ENCODE measurements at places on chromosomes 5 and 9.

DNA sequence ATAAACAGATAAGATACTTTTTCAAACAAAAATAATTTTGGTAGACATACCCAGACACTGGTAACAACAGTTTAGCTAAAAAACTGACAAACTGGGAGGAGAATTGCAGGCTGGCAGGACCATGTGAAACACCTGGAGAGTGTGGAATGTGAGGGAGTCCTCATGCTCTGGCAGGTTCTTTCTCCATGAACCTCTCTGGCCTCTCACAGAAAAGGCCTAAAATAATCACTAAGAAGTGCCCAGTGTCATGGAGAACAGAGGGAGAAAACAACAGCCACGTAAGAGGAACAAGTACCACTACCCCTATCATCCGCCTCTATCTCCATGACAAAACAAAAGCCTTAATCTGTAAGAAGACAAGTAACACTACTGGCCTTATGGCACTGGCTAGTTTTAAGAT lies 1227.5 kb upstream of the CDH9 start:
- DNase-seq = no peak

- DNase-seq = no peak
These were observed 92.2 kb downstream of the ZNF462 start for GRCh38 chr9:106954974-106955850.

DNA sequence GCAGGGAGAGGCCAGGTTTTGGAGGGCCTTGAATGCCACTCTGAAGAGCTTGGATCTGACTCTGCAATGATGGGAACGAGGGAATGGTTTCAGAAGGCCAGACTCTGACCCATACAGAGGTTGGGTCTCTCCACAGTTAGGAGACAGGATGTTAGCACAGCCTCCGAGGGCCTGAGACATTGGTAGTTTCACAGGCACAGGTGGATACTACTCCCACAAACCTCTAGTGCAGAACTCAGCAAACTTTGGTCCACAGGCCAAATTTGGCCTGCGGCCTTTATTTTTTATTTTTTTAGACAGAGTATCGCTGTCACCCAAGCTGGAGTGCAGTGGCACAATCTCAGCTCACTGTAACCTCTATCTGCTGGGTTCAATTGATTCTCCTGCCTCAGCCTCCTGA lies 2.9 kb downstream of the GNPDA1 start:
- DNase-seq = no peak

GRCh38 chr9:117092582-117092981 lies 322.3 kb downstream of the ASTN2 start:
- DNase-seq = no peak

DNA sequence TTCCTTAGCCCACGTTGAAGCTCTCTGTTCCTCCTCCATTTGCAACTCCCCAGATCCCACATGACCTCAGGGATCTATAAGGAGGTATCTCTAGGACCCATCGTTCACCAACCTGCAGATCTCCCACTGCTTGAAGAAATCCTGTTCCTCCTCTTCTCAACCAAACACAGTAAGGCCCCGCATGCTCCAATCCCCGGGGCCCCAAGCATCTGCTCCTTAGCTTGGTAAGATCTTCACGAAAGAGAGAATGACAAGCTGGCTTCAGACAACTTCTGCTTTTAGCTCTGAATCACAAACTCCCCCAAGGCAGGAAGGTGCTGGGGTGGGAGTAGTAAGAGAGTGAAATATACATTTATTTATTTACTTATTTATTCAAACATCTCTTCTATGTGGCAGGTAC lies 33.0 kb upstream of the ARHGAP26 start:
- DNase-seq = no peak

- DNase-seq = no peak
These were observed 159.6 kb upstream of the ANKH start for GRCh38 chr5:15031180-15031579.

GRCh38 chr5:125874717-125875116 lies 548.5 kb upstream of the GRAMD2B start:
- no peak for DNase-seq

- DNase-seq = no peak
These were observed 35.6 kb upstream of the N4BP3 start for GRCh38 chr5:178077751-178078150.

DNA sequence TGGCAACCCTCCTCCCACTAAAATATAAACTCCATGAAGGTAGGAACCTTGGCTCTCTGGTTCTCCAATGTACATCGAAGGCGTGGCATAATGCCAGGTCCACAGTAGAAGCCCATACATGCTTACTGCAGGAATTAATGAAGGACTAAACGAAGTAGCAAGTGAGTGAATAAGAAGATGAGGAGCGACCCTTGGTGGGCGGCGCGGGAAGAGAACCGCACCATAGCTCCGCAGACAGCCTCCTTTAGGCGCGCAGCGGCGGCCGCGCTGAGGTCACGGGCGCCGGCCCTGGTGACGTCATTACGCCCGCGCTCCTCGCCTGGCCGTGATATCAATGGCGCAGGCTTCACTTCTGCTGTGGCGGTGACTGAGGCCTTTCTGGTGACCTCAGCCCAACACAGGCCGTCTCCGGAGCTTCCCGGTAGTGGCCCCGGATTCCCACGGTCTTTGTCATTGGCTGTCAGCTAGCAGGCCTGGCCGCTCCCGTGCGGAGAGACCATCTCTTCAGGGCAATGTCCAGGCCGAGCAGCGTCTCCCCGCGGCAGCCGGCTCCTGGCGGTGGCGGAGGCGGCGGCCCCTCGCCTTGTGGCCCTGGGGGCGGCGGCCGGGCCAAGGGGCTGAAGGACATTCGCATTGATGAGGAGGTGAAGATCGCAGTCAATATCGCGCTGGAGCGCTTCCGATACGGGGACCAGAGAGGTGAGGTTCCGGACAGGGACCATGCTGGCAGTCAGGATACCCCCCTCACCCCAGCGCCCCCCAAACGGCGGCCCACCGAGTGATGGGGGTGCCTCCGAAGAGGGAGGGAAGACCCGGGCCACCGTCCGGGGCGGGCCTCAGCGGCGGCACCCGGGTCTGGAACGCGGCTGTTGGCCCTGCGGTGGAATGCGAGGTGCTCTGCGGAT lies at the start of gene YTHDC2:
Gene YTHDC2, plus strand, starts transcription at position 311 of the 905 bp plus-strand sequence. Its CDS starts 202 bp downstream, at position 513.
- peak; percentile 90 for DNase-seq

GRCh38 chr9:9002826-9003583 lies 1203.4 kb upstream of the DMAC1 start:
- DNase-seq = no peak

DNA sequence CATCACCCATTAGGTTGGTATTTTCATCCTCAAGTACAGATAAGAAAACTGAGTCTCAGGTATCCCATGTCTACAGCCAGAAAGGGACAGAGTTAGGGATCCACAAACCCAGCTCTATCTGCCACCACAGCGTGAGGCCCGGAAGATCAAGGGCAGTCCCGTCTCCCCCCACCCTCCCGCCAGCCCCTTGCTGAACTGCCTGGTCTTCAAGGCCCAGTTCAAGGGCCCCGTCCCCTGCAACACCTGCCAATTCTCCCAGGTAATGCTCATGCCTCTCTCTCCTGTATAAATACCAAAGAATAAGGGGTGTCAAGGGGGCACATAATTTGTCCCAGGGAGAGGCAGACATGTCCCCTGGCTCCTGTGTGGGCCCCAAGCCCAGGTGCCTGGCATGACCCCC lies 50.7 kb downstream of the AK8 start:
- DNase-seq = no peak

DNA sequence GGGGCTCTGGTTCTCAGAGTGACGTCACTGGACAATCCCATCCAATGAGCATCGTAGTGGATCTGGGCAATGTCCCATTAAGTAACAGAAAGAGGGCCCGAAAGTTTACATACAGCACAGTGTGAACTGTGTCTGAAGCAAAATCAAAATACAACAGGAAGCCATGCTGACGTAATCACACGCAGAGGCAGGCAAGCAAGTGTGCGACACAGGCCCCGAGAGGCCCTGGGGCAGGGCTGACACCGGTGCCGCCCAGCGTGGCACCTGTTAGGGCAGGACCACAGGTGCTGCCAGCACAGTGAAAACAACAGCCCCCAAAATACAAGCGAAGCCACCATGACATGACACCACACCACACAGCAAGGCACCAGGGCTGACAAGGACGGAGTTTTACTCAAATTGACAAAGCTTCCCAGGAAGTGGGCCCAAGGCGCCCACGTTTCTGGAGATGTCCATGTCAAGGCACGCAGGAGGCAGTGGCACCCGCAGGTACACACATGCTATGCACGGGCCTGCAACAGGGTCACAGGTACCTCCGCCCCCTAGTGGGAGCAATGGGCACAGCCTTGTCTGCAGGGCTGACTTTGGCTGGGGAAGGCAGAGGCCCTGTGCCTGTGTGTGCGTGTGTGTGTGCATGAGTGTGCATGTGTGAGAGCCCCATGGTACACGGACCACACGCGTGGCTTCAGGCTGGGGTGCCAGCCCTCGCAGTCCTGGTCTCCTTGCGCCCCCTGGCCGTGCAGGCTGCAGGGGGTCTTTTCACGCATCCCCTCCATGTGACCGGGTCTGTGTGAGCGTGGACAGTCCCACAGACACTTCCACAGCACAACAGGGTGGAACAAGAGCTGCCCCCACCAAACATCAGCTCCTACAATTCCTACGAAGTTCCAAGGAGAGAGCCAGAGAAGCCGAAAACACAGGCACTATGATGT lies 19.6 kb downstream of the QSOX2 start:
- no peak for DNase-seq

DNA sequence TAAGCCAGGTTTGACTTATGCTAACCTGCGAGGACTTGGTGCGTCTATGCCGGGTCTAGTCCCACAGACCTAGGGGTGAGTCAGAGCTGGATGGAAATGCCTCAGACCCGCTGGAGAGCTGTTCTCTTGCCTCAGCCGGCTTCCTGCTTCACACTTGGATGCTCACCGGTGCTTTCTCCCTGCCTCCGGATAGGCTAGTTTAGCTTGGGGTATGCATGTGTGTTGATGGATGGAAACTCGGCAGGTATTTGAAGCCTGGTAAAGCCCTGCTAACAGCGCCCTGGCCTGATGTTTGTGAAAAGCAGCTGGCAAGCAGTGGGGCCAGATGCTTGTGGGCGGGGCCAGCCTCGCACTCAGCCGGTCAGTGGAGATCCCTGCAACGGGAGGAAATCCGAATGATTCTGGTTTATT lies 29.3 kb downstream of the PRRC2B start:
- DNase-seq = no peak

DNA sequence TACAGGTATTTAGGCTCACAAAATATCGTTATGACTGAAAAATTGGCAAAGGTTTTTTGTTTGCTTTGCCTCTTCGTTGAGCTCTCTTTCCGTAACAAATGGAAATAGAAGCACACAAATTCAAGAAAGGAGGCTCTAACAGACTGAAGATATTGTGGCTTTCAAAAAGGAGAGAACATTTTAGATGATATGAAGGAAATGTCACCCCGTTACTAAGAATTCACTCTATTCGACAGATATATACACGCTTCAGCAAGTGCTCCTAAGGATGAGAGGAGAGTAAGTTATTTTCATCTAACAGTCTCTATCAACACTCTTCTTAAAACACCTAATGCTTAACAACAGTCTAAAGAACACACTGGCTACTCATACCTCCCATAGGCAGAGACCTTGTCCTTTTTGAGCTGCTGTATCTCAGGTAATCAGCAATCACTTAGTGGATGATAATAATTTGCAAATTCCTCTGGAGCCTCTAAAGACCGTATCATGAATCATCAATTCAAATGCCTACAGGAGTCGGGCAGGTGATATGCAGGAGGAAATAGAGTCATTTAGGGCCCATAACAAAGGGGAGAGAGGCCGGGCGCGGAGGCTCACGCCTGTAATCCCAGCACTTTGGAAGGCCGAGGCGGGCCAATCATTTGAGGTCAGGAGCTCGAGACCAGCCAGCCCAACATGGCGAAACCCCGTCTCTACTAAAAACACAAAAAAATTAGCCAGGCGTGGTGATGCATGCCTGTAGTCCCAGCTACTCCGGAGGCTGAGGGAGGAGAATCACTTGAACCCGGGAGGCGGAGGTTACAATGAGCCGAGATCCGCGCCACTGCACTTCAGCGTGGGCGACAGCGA lies 1.4 kb upstream of the HSDL2 start:
- no peak for DNase-seq

- no peak for DNase-seq
These were observed 208.5 kb downstream of the ARHGAP26 start for GRCh38 chr5:142978726-142979125.

GRCh38 chr9:116476935-116477381 lies 210.1 kb upstream of the TRIM32 start:
- DNase-seq = no peak

DNA sequence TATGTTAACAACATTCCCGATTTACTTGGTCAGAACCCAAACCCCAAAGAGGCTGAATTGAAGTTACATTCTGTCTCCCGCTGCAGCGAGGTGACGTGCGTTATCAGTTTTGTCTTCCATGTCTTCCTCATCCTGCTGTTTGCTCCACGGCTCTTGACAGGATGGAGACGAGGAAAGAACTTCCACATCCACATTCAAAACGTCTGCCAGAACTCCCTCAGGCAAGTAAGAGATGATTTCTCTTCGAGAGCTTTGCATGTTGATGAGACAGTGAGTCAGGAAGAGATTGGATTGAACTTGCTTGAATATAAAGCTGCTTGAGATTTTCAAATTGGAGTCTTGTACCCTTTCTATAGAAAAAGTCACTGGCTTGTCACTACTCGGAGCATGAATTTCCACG lies 242.6 kb downstream of the AUH start:
- no peak for DNase-seq

DNA sequence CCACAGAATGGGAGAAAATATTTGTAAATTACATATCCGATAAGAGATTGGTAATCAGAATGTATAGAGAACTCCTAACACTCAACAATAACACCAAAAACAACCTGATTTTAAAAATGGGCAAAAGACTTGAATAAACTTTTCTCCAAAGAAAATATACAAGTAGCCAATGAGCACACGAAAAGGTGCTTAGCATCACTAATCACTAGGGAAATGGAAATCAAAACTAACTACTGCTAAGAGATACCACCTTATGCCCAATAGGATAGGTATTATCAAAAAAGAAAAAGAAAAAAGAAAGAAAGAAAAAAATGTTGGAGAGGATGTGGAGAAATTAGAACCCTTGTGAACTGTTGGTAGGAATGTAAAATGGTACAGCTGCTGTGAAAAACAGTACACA lies 212.1 kb downstream of the TLR4 start:
- DNase-seq = no peak

GRCh38 chr9:23492126-23493002 lies 333.7 kb downstream of the ELAVL2 start:
- no peak for DNase-seq

GRCh38 chr9:129803676-129804060 lies 684 bp downstream of the TOR1B start:
- no peak for DNase-seq

DNA sequence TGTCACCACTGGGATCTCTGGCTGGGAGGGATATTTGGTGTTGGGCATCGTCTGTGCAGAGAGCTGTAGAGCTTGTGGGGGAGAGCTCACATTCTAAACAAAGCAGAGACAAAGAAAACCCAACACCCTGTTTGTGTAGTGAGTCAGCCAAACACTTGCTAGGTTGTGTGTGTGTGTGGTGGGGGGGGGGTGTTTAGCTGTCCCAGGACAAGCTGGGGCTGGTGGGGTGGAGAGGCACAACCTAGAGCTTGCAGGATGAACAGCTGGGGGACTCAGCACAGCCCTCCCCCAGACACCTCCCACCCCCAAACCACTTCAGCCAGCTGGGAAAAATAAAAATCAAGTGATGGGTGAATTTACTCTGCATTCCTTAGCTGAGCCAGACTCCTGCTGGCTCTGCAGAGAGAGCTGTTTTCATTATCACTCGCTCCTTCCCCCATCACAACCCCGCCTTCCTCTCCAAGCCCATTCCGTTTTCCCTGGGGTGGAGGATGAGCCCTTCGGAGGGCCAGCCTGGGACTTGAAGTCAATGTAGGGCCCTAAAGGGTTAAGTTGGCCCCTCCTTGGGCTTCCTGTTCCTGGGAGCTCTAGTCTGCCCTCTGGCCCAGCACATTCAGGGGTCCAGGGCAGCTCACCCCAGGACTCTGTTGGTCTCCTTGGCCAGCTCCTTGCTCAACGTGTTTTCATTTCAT lies 2.6 kb downstream of the OLFML2A start:
- DNase-seq = peak; percentile 69

All from suprapubic skin (tissue), 4 donors.